ENCODE measurements at places on chromosomes 2 and 18.

DNA sequence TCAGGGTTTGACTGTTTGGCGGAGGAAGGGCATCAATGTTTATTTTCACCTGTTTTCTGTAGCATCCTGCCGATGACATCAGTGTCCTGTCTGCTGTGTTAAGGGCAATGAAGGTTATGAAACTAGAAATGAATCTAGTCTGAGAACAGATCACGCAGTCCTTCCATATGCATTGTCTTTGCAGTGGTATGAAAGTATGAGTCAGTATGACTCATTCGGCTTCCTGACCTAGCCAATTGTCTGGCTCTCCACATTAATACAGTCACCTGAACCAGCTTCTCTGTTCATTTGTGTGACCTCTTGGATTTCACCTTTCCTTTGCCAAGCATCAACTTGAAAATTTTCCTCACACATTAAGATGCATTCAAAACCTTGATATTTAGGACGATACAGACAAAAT, 353.8 kb downstream of the RND3 start:
- DNase-seq: no peak

DNA sequence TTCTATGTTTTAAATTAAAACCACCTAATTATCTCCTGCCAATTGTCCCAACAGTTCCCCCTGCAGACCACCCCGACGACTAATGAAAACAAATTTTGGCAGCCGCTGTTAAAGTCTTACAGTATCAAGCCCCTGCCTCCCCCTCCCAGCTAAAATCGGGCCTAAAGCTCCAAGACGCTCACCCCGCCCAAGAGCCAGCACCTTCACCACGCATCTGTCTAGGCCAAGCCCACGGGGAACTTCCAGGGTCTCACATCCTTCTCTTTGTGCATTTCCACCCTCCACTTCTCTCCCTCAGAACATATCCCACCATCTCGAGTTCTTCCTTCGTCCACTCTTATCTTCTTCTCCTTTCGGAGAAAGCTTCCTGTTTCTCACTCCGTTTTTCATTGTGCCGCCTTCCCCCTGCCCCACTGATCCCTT, 445 bp downstream of the PRPF40A start:
- peak; percentile 22 for DNase-seq

- no peak for DNase-seq
These were observed 24.5 kb upstream of the KCNE4 start for GRCh38 chr2:223027442-223027841.

GRCh38 chr18:46402396-46402795, 254.6 kb downstream of the LOXHD1 start:
- no peak for DNase-seq

DNA sequence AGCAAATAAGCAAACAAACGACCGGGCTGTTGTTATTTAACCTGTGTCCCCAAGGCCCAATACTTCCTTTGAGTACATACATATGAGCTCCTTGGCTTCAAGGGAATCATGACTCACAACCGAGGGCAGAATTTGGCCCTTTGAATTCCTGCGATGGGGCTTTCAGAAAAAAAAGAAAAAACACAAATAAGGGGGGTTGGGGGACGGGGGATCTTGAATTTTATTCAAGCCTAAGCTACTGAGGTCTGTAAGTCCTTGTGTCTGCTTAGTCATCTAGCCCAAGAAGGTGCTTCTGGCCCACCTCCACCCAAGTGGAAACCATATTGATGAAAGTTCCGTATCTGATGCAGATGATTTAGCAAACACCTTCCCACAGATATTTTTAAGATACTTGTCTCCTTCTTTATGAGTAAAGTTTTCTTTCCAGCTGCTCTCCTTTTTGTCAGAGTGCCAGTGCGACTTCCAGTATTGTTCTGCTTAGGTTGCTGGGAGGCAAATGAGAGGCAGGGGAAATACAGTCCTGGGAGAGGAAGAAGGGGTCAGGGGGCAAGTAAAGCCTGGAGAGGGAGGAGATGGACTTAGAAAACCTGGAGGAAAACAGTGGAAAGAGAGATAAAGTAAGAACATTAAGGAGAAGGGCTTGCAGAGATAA, 169.6 kb downstream of the ZEB2 start:
- DNase-seq: no peak

DNA sequence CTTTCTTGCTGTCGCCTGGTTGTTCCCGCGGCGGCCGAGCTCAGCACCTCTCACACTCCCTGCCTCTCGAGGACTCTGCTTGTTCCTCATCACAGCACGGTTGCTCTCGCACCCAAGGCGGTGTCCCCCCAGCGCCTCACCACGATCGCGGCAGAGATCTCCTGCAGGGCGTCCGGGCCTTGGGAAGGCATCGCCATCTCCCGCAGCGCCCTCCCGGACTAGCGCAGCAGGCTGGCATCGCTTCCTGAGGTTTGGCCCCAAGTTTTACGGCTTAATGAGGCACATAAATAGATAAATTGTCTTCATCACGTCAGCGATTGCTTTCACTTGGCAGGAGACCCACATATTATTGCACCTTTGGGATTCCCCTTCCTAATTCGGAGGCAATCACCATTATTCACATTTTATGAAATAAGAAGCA, 125.4 kb downstream of the RGPD3 start:
- DNase-seq: no peak

GRCh38 chr2:105307146-105307545, 22.4 kb downstream of the TGFBRAP1 start:
- no peak for DNase-seq
